ENCODE measurements at places on chromosomes 4 and X.

- DNase-seq: no peak
Measured at GRCh38 chr4:74635074-74635473, 159.2 kb downstream of the BTC start.

DNA sequence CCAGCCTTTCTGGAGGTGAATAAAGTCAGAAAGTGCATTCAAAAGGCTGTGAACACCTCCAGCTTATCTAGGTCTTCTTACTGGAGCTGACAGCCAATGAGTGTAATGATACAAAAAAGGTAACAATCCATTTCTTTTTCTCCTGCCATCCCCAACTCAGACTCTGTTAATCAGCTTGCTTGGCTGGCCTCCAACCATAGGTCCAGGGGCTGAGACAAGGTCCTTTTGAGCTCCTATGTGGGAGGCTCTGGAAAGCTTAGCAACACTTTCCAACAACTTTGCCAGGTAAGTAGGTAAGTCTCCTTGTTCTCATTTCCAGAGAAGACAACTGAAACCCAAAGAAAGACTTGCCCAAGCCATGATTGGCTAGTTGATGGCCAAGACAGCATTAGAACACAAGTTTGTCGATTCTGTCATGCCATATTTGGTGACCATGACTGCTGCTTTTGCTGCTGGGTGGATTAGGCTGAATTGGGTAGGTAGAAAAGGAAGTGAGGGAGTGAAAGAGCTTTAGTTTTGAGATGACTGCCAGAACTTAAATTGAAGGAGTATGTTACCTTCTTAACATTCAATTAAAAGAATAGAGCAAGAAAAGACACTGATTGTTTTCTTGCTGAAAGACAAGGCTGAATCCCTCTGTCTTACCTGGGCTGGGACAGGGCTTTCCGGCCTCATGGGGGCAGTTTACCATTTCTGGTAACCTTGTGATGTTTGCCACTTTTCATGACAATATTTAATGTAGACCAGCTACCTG, 22.8 kb downstream of the VSIG4 start:
- no peak for DNase-seq

DNA sequence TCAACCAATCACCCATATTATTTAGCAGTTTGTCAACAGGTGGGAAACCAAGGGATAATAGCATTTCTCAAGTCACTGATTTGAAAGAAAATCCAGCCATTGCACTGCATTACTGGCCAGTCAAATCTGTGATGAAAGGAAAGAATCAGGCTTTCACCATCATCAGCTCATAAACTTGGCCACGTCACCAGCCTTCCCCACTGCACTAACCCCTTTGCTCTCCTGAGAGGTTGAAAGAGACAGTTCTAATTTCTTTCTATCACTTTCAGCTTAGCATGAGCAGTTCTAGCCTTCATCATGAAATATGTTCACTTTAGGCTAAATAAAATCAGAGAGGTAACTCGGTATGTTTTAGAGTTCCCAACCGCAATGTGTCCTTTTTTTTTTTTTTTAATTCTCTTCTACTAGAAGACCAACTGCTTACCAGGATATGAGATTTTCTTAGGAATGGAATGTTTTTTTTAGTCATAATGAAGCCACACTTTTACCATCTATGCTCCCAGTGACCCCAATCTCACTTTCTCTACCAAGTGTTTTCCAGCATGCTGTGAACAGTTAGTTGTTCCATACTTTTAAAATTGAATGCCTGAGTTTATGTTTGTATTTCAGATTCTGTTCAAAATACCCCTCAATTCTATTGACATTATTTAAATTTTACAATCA, 55.7 kb upstream of the SLC7A11 start:
- no peak for DNase-seq

DNA sequence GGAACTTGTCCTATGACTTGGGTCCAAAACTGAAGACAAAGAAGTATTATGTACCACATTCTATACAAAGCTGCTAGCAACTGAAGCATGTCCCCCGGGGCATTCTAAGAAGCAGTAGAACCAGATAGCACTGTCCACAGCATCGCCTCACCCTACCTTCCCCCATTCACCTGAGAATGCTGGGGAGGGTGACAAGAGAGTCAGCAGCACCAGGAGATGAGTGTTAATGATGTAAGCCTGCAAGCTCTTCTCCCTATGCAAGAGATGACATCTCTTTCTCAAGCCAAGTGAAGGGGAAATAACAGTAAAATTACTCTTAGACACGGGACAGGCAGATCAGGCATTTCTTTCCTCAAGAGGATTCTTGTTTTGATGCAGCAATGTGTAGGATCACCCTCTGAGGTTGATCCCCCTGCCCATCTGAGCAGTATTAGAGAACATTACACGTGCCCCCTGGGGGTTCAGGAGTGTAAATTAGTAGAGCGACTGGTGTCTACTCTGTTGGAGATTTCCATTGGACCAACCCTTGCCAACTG, 13.9 kb upstream of the TLR1 start:
- no peak for DNase-seq

- no peak for DNase-seq
Measured at GRCh38 chrX:11129534-11130105, 18.5 kb downstream of the HCCS start.

GRCh38 chr4:107896158-107896645, 35.1 kb upstream of the CYP2U1 start:
- peak; percentile 96 for DNase-seq

- DNase-seq: no peak
Measured at GRCh38 chr4:36133658-36134057, 110.7 kb downstream of the ARAP2 start.

DNA sequence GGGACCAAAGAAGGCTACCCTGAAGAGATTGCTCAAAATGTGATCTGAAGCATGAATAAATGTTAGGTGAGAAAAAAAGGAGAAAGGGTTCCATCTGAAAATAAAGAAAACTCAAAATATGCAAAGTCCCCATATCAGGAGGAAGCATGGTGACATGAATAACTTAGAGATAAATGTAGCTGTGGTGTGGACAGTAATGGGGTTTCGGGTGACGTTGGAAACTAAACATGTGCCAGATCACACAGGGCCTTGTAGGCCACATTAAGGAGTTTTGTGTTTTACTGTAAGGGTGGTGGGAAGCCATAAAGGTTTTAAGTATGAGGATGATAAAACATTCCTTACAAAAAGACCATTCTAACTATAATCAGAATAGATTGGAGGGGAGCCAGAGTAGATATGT, 40.3 kb upstream of the ACSL4 start:
- no peak for DNase-seq

- DNase-seq: no peak
Measured at GRCh38 chr4:158397781-158398180, 123.9 kb upstream of the RXFP1 start.

DNA sequence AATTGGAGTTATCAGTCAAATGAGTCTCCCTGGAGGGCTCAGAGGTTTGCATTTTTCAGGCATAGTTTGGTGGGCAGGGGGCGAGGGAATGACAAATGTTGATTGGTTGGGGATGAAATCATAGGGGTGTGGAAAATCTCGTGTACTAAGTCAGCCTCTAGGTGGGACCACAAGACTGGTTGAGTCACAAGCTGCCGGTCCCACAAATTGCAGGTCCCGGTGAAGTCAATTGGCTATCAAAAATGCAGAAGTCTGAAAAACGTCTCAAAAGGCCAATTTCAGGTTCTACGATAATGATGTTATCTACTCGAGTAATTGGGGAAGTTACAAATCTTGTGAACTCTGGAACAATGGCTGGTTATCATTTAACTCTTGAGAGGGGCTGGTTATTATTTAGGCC, 98.8 kb upstream of the DHX15 start:
- peak; percentile 4 for DNase-seq

DNA sequence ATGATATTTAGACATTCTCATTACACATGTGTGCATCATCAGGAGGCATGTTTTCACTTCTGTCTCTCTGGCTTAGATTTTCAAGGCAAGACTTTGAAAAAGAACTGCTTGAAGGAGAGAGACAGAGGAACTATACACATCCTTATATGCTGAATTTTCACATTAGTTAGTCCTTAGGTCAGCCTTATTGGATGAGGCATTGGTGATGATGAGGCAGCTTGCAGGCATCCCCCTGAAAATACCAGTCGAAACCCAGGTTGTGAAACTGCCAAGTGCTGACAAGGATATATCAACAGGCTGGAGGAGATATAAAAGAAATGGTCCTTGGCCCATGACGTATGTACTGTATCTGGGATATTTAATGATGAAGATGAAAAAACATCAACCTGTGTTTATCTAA, 297.2 kb upstream of the AADAT start:
- DNase-seq: peak; percentile 96

GRCh38 chrX:41241962-41242361, 92.0 kb upstream of the DDX3X start:
- no peak for DNase-seq

DNA sequence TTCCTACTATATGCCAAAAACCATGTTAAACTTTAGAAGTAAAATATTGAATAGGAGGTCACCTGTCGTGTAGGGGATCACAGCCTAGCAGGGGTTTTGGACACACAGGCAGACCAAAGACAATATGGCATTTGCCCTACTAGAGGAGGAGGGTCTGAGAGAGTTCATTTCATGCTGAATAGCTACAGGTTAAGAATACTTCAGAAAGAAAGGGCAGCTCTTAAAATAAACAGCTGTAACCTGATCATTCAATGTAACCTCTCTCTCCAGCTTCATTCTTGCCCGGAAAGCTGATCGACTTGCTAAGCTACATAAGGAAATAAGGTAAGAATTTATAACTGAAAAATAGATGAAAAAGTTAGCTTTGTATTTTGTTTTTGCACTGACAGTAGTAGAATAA, 79.9 kb downstream of the MAOA start:
- DNase-seq: no peak

DNA sequence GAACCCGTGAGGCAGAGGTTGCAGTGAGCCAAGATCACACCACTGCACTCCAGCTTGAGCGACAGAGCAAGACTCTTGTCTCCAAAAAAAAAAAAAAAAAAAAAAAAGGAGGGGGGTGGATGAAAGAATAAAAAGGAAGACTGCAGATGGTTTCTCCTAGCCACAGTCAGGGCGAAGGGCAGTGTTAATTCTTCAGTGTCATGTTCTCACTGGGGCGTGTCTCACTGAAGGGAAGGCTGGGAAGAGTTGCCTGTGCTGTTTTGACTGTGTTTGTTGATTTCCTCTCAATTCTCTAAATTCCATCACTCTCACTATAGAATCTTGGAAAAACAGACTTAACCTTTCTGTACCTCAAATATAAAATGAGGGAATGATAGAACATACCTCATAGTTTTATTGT, 71.6 kb upstream of the DHX15 start:
- DNase-seq: no peak

DNA sequence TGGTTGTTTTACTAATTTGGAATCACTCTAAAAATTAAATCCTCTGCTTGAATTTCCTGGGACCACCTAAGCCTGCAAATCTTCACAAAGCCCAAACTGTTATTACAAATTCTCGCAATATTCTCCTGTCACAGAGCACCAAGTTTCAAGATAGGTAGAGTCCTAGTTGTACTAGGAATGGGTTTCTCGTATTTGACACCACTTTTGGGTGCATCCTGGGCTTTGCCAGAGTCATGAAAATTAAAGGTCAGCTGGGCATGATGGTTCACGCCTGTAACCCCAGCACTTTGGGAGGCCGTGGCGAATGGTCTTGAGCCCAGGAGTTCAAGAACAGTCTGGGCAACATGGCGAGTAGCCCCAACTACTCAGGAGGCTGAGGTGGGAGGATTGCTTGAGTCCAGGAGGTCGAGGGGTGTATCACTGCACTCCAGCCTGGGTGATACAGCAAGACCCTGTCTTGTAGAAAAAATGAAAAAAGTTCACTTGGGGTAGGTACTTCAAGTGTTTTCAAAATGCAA, 30.6 kb upstream of the MANBA start:
- no peak for DNase-seq

DNA sequence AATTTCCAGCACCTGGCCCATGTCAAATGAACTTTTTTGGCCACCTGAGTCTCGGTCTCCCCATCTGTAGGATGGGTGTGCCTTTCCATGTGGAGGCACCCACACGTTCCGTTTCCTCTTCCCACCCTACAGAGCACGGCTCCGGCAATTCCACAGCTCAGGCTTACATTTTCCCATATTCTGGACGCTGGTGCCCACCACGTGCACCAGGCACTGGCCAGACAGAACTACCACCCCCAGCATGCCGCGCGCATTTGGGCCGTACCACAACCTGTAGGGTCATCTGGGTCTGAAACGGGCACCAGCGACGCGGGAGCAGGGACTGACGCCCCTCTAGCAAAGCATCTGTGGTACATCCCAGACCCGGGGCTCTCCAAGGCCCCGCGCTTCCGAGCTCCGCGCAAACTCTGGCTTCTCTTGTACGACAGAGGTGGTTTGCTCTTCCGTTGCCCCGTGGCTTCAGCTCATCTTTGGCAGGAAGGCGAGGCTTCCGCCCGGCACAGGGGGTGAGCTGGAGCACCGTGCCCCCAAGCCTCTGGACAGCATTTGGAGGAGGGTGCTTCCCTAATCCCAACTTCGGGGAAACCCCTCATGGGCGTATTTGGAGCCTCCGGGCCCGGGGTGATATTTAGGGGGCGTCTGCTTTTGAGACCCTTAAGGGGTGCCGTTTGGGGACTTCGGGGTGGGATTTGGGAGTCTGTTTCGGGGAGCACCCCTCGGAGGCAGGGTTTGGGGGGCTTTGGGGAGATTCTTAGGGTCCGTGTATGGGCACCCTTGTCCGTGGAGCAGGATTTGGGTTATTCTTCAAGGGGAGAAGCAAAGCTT, 3.0 kb upstream of the UBA1 start:
- DNase-seq: peak; percentile 94

DNA sequence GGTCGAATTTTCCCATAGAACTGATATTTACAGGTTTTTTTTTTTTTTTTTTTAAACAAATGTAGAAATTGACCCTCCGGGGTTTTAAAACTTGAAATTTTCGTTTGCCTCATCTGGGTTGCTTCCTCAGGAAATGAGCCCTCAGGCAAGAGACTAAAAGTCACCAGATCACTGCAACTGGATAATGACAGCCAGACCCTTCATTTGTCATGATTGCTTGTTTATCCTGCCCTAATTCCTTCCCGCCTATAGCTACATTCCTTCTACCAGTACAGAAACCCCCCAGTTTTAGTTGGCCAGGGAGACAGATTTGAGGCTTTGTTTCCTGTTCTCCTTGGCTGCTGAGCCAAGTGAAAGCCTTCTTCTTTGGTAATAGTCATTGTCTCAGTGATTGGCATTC, 44.0 kb upstream of the IGFBP7 start:
- peak; percentile 21 for DNase-seq

DNA sequence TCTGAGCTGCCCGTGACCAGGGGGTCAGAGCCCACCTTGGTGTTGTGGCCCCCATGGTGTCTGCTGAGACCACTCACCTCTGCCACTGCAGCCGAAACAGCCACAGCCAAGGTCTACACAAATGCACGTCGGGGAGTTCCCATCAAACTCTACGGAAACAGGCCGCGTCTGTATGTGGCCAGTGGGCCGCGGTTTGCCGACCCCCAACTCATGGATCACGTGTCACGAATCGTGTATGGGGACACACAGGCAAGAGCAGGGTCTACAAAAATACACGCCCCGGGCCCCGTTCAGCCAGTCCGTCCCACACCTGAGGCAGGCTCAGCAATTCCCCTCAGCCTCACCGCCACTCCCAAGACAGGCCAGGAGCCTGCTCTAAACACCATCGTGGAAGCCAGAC, 53.8 kb downstream of the FAM53A start:
- DNase-seq: no peak
